ENCODE measurements at places on chromosomes 5 and 9.

GRCh38 chr9:96621618-96622017 is 2.0 kb upstream of the CDC14B start:
- DNase-seq = no peak

DNA sequence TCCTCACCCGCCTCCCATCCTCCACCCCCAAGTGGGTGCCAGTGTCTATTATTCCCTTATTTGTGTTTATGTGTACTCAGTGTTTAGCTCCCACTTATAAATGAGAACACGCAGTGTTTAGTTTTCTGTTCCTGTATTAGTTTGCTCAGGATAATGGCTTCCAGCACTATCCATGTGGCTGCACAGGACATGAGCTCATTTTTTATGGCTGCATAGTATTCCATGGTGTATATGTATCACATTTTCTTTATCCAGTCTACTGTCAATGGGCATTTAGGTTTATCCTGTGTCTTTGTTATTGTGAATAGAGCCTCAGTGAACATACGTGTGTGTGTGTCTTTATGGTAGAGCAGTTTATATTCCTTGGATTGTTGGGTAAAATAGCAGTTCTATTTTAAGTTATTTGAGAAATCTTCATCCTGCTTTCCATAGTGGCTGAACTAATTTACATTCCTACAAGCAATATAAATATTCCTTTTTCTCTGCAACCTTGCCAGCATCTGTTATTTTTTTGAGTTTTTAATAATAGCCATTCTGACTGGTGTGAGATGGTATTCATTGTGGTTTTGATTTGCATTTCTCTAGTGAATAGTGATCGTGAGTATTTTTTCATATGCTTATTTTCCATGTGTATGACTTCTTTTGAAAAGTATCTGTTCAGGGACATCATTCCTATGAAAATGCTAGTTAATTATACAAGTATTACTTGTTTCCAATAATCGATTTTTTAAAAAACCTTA is 164.0 kb upstream of the CCDC152 start:
- no peak for DNase-seq

- peak; percentile 63 for DNase-seq
These were observed 92.9 kb upstream of the MTAP start for GRCh38 chr9:21709464-21710058.

- no peak for DNase-seq
These were observed 7.7 kb downstream of the RAPGEF6 start for GRCh38 chr5:131627207-131627865.

DNA sequence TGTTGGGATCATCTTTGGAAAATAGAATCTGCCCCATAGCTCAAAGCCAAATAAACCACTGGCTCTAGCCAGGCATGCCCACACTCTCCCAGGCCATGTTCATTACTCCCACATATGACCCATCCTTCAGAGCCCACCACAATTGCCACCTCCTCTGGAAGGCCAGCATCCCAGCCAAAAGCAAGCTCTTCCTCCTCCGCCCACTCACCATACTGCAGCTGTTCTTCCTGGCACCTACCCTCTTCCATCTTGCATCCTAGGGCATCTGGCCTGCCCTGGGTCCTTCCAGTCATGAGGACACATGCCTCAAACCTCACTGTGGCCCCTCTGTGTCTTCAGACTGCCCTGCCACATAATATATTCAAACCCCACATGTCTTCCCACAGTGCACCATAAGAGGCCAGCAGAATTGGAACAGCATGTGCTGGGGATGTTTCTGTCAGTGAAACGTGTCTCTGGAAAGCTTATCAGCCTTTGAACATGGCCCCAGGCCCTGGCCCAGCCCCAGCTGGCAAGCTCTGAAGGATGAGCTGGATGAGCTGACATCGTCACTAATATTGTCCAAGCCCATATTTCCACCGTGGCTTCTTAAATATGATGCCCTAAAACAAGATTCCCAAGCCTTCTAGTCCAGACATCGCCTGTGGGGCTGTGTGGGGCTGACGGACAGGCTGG is 230.8 kb downstream of the AGTPBP1 start:
- no peak for DNase-seq

GRCh38 chr5:68661237-68661636 is 432.6 kb upstream of the SLC30A5 start:
- no peak for DNase-seq

DNA sequence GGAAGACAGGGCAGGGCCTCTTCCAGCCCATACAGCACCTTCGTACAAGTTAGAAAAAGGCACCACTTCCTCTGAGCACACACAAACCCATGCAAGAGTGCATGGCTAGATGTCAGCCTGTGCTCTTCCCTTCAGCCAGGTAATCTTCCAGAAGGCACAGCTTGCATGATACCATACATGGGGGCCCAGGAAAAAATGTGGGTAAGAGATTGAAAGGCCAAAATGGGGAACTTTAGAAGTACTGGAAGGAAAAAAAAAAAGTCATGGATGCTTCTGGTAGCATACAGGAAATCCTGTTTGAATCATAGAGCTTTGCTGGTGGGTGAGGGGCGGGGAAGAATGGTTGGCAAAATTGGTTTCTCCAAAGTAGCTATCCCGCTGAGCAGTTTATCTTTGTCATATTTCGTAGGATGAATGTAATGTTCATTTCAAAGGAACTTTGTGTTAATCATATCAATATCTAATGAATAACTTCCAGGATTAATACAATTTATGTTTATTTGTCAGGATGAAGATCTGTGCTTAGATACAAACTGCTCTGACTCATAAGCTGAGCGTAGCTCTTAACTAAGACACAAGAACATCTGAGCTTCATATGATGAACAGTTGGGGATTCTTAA is 78.2 kb upstream of the MAP3K1 start:
- no peak for DNase-seq

GRCh38 chr5:35838370-35839042 is 18.2 kb upstream of the IL7R start:
- no peak for DNase-seq

DNA sequence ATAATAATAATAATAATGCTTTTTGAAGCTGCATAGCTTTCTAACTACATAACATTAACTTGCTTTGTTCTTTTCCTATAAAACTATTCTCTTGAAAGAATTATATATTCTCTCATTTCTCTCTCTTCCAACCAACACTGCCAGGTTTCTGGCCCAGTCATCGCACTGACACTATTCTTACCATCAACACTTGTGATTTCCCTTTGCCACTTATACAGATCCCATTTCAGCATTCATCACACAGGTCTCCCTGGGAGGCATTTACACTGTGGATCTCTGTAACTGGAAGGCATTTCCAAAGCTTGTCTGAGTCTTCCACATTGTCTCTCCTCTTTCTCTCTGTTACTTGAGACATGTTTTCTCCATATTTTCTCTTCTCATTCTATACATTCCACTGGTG is 777.8 kb upstream of the ACO1 start:
- no peak for DNase-seq

- DNase-seq = no peak
These were observed 53.3 kb upstream of the FAM169A start for GRCh38 chr5:74919487-74919886.

- no peak for DNase-seq
These were observed 20.4 kb upstream of the MED10 start for GRCh38 chr5:6398570-6399230.

- DNase-seq = no peak
These were observed 3.7 kb downstream of the ROPN1L start for GRCh38 chr5:10445352-10445751.

- DNase-seq = no peak
These were observed 1247.5 kb upstream of the C9orf72 start for GRCh38 chr9:28820741-28821140.

GRCh38 chr5:2307631-2308030 is 424.9 kb upstream of the IRX4 start:
- DNase-seq = no peak

- no peak for DNase-seq
These were observed 36.2 kb upstream of the CXXC5 start for GRCh38 chr5:139611703-139612584.

- no peak for DNase-seq
These were observed 580.2 kb upstream of the PTPRD start for GRCh38 chr9:11192993-11193392.

GRCh38 chr5:114473541-114473940 is 111.7 kb downstream of the KCNN2 start:
- no peak for DNase-seq

GRCh38 chr9:4794691-4795090 is 1.9 kb downstream of the RCL1 start:
- DNase-seq = no peak
